H7 (cell line): ENCODE measurements at places on chromosomes 2 and 18. TPM values are rescaled to one million over a fixed set of nuclear protein-coding genes. Genes with fewer than 3 reads are reported as not detected.

TNFAIP6 gene
- total RNA-seq = 0.28 TPM in 1 of 2 replicates, not detected in the other

MC5R gene
- total RNA-seq = 0.37 TPM in 1 of 2 replicates, not detected in the other

STEAP3 gene
- 14.3 and 16.0 TPM in 2 replicates for total RNA-seq

TTR gene
- not detected in 2 replicates for total RNA-seq

RAB10 gene
- total RNA-seq = 92.6 and 101 TPM in 2 replicates

NMUR1 gene
- 0.10 and 0.22 TPM in 2 replicates for total RNA-seq

HOXD3 gene
- not detected in 2 replicates for total RNA-seq

FAP gene
- not detected in 2 replicates for total RNA-seq

- DNase-seq = no peak
Measured at GRCh38 chr2:219142329-219142728, 18.3 kb downstream of the NHEJ1 start.

GRCh38 chr2:237045449-237045848 lies 40.2 kb upstream of the COPS8 start:
- no peak for DNase-seq

DNA sequence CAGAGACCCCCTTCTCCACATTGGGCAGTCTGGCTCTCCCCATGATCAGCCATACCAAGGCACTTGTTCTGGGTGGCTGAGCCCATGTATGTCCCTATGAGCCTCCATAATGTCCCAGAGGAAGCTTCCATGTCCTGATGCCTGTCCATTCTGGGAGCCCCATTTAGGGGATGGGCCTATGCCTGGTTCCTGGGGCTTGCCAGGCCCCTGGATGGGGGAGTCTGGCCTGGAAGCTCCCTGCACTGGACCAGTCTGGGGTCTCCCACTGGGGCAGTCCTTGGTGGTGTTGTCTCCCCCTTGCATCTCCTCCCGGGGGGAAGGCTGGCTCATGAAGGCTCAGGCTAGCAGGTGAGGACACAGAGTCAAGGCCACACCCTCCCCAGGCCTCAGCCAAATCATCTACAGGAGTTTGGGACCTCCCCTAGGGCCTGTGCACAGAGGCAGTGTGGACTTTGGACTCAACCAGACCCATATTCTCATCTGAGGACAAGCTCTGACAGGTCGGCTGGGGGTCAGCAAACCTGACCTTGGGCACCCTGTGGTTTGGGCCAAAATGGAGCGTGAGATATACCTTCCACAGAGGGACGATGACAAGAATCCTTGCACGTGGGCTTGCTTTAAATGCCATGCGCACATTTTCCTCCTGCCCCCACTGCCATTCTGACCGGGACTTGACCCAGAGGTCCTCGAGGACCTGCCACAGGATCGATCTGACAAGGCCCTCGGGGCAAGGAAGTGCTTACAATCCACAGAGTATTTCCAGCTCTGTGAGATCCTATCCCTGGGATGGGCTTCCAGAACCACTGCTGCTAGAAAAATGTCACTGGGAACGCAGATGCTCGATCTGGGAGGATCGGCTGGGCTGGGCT lies 38.8 kb downstream of the INHBB start:
- peak; percentile 62 for DNase-seq

GRCh38 chr18:31401156-31402025 lies 24.8 kb downstream of the DSG4 start:
- no peak for DNase-seq

DNA sequence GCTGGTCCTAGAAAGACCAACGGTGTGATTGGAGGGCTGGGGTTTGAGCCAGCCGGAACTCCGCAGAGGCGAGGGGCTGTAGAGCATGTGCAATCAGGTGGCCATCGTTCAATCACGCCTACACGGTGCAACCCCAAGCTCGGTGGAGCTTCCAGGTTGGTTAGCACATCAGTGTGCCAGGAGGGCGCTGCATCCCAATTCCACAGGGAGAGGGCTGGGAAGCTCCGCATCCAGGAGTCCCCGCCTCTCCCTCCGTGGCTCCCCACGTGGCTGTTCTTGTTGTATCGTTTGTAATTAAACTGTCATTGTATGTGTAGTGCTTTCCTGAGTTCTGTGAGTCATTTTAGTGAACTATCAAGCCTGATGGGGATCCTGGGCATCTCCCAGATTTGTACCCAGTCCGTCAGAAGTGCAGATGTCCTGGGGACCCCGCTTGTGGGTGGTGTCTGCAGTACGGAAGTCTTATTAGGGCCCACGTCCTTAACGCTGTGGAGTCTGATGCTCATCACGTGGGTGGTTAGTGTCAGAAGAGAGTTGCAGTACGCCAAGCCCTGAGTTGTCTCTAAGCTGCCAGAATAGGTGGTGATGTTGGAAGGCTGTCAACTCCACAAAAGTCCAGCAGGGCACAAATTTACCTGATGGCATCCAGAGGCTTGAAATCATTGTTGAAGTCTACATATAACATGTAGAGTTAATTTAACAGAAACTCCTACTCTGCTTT lies 20.6 kb upstream of the AMMECR1L start:
- DNase-seq = peak; percentile 73

DNA sequence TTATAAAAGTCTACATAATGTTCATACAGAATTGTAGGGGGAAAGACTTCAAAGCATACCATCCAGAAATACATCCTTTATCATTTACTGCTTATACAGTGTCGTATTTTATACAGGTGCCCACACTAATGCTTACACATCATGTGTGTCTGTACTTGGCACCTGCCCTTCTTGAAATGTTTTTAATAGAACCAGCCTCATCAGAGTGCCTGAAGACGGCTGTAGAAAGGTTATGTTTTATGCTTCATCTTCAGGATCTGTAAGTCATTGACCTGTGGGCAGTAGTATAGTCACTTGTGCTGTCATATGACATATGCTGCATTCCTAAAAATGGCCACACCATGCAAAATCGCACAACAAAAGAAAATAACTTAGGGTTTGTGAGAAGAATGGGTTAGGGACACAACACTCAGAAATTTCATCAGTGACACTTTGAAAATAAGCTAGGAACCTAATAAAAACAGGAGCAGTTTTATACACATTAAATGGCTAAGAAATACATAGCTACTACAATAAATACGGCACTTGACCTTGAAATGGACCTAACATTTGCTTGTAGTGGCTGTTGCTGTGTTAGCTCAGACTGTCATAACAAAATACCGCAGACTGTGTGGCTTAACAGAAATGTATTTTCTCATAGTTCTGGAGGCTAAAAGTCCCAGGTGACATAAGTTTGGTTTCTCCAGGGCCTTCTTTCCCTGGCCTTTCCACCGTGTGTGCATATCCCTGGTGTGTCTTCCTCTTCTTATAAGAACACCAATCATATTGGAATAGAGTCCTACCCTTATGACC lies 112.6 kb downstream of the CERS6 start:
- no peak for DNase-seq

- no peak for DNase-seq
Measured at GRCh38 chr18:36798738-36799473, 29.9 kb downstream of the TPGS2 start.

GRCh38 chr18:23512641-23513040 lies 9.3 kb downstream of the RMC1 start:
- DNase-seq = no peak

- DNase-seq = no peak
Measured at GRCh38 chr18:72181241-72181764, 362.8 kb downstream of the CBLN2 start.

DNA sequence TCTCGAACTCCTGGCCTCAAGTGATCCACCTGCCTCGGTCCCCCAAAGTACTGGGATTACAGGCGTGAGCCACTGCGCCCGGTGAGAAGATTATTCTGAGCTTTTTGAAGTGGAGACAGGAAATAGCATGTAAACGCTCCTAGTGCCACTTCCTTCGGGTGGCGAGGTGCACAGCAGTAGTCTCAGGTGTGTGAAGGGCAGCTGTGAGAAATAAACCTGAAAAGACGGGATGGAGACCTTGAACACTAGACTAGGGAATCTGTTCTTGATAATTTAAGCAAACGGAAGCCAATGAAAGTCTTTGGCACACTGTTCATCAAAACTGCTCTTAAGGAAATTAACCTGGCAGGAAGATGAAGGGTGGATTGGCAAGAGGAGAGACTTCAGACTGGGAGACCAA lies 439 bp upstream of the PLEKHH2 start:
- DNase-seq = no peak

- DNase-seq = no peak
Measured at GRCh38 chr18:45940724-45941123, 26.4 kb downstream of the EPG5 start.

DNA sequence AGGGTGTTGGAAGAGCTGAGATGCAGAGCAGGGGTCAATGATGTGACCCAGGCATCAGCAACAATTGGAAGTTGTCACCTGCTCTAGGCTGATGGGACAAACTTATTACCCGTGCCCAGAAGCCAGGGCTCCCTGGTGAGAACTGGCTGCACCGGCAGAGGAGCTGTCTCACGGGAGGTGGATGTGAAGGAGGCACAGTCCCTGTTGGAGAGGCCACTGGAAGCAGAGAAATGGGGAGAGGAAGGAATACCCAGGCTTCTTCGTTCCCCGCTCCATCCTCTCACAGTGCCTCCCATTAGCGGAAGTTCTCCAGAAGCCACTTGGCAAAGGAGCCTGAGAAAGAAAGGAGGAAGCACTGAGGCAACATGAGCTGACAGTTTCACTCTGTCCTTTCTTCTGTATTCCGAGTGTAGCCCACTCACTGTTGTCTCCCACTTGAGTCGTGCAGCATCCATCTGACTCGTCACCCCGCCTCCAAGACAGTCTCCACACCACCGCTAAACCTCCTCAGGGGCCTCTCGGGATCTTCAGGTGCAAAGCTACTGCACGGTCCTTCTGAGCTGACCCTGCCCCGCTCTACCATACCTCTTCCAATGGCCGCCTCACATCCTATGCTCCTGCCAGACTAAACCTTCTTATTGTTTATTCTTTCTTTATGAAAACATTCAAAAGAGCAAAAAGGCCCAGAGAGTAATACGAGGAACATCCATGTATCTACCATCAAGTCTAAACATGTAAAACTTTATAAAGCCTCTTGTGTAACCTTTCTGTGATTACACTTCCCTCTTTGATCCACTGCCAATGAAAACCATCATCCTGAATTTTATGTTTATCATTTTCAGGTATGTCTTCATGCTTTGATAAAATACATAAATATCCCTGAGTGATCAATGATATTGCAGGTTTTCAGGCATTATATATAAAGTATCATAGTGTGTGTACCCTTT lies 19.1 kb upstream of the AFTPH start:
- DNase-seq = no peak

- DNase-seq = peak; percentile 24
Measured at GRCh38 chr2:20781656-20782265, 41.1 kb downstream of the LDAH start.

DNA sequence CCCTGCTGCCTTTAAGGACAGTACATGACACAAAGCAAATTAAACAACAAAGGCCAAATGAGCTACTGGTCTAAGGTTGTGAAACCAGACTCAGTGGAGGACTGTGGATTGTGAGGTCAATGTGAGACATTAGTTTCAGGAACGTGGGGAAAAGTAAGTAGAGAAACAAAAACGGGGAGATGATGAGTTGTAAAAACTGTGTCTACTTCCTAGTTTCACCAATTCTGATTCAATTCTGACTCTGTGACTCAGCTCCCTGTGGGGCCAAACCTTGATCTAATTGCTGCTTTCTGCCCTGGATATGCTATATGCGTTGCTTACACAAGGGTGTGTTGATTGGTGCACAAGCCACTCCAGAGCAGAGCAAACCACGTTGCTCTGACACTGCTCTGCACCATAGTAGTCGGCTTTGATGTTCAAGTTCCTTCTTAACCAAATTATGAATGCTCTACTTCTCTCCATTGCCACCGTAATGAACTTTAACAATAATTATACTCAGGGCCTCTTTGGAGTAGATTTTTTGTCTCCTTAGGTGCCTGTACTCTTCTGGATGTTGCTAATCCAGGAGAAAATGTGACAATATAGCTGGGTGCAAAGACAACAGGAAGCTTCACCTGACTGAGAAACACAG lies 1640.1 kb upstream of the CELF4 start:
- no peak for DNase-seq

DNA sequence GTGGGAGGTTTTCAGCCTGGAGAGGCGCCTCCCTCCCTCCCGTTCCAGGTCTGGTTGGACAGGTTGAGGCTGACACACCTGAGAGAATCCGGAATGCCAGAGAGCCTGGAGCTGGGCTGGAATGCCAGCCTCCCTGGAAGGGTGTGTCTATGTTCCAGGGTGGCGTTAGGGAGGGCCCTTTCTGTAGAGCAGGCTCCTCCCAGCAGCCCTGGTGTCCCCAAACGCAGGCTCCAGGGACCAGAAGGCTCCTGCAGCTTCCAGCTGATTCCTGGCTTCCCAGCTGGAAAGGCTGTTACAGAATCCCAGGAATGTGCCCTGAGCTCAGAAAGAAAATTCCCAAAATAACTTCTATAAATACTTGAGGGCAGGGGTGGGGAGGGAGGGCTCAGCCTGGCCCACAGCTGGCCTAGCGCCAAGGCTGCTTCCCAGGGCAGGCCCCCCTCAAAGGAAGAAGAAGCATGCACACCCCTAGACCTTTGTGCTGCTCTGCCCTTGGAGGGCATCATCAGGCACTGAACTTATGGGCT lies 85.4 kb downstream of the STPG4 start:
- DNase-seq = peak; percentile 91

DNA sequence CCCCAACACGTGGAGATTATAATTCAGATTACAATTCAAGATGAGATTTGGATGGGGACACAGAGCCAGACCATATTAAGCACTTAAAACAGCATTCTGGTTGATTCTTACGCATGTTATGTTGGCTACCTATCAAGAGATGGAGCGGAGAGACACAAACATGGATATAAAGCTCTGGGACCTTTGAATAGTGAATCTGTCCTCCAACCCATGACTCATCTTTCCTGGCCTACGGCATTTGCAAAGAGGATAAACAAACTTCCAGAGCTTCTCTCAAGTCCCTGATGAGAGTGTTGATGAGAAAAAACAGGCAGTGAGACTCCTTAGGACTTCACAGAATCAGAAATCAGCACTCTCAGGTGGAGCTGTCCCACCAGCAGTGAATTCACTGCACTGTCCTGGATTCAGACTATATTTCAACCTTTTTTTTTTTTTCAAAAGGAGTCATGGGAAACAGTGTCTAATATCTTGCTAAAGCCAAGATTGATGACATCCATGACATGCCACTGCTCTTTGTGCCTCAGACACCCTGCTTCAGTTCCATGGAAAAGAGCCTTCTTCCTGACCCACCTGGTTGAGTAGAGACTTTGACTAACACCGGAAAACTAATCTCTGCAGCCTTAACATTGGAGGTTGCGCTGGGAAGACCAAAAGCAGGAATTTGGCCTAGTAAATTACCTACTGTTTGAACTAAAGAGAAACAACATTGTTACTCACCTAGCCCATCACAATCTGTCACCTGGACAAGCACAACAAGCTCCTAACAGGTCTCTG lies 62.1 kb upstream of the NPAS2 start:
- no peak for DNase-seq
